AG09309 (cell line): ENCODE measurements at places on chromosomes 7 and 10.

- DNase-seq, result no peak
Measured at GRCh38 chr7:105805447-105806019, 70.9 kb downstream of the ATXN7L1 start.

- DNase-seq, result no peak
Measured at GRCh38 chr10:132120200-132120599, 54.5 kb downstream of the JAKMIP3 start.

DNA sequence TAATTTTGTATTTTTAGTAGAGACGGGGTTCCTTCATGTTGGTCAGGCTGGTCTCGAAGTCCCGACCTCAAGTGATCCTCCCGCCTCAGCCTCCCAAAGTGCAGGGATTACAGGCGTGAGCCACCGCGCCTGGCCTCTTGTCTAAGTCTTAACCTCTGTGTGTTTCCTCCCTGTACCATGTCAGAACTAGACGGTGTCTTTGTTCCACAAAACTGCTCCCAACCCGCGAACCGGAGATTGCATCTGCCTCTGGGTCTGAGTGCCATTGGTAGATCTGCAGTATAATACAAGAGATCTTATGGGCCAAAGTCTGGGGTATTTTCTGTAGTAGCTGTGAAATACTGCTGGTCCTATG lies 1.3 kb upstream of the EEF1AKMT2 start:
- DNase-seq, result no peak

DNA sequence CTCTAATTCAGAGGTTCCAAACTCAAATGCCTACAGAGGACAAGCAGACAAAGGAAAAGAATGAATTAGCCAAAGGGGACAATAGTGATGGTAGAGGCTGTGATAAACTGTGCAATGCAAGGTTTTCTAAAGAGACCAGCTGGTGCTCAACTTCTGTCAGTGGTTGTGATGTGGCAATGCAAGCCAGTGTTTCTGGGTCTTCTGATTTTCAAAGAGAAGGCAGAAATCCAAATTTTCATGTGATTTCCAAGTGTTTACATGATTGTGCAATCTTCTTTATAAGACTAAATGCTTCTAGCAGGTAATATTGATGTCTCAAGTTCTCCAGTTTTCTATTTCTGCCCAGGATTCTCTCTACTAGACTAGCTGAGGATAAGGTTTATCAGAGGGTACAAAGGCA lies 135.9 kb downstream of the PCDH15 start:
- DNase-seq, result no peak
